ENCODE measurements at places on chromosomes 12 and 14. TPM values are rescaled to one million over a fixed set of nuclear protein-coding genes. Genes with fewer than 3 reads are reported as not detected.

The JPH4 gene
- total RNA-seq, result 0.14 TPM

The LGR5 gene
- 0.42 TPM for total RNA-seq

The MTHFD1 gene
- 38.3 TPM for total RNA-seq

The MRPL42 gene
- total RNA-seq, result 72.7 TPM

The SVOP gene
- 0.05 TPM for total RNA-seq

The HOXC12 gene
- 0.05 TPM for total RNA-seq

The MYH6 gene
- 0.05 TPM for total RNA-seq

GRCh38 chr14:63964113-63964512, 111.3 kb downstream of the SYNE2 start:
- no peak overlapping the region for H3K27ac ChIP-seq
- peaks cover 3% of the 10 kb centered on the region for H3K36me3 ChIP-seq
- no peaks in the 10 kb centered on the region for H3K4me1 ChIP-seq
- no peak overlapping the region for H3K4me3 ChIP-seq
- no peak for DNase-seq

- H3K27me3 ChIP-seq, result no peaks in the 10 kb centered on the region
- no peaks in the 10 kb centered on the region for H3K36me3 ChIP-seq
- no peak overlapping the region for H3K4me3 ChIP-seq
- H3K4me1 ChIP-seq, result no peaks in the 10 kb centered on the region
- no peak overlapping the region for H3K27ac ChIP-seq
- no peak for DNase-seq
Observed at GRCh38 chr12:16012117-16012516, 101.0 kb downstream of the DERA start.

DNA sequence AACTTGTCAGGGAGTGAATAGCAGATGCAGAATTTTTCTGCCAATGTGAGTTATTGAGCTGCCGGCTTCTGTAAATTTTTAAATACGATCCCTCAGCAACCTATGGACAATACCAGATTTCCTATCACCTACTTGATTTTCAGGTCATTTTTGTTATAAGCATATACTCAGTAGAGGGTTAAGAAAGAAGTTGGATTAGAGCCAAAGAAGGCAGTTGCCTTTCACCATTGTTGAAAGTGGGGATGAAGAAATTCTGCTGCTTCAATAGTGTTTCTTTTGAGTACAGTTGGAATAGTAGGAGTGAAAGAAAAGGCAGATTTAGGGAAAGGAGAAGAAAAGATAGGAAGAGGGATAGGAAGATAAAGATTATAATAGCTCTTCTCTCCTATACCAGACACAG, 197.1 kb downstream of the ATP23 start:
- H3K4me1 ChIP-seq, result no peaks in the 10 kb centered on the region
- no peak for DNase-seq
- H3K4me3 ChIP-seq, result no peak overlapping the region
- H3K27ac ChIP-seq, result no peak overlapping the region

- H3K27me3 ChIP-seq, result peaks cover 8% of the 10 kb centered on the region
- peak overlapping the region; percentile 84 for H3K27ac ChIP-seq
- peaks cover 8% of the 10 kb centered on the region for H3K4me1 ChIP-seq
- peak overlapping the region; percentile 75 for H3K4me3 ChIP-seq
- DNase-seq, result no peak
- no peaks in the 10 kb centered on the region for H3K36me3 ChIP-seq
Observed at GRCh38 chr12:118061873-118062843, 1.2 kb upstream of the WSB2 start.

- H3K36me3 ChIP-seq, result no peaks in the 10 kb centered on the region
- no peak overlapping the region for H3K4me3 ChIP-seq
- no peak for DNase-seq
- no peaks in the 10 kb centered on the region for H3K27me3 ChIP-seq
Observed at GRCh38 chr12:40344312-40344711, 119.5 kb downstream of the LRRK2 start.

GRCh38 chr12:2287589-2287988, 234.8 kb downstream of the CACNA1C start:
- no peak overlapping the region for H3K4me3 ChIP-seq
- DNase-seq, result no peak
- no peaks in the 10 kb centered on the region for H3K27me3 ChIP-seq
- no peak overlapping the region for H3K27ac ChIP-seq
- H3K4me1 ChIP-seq, result peaks cover 5% of the 10 kb centered on the region

DNA sequence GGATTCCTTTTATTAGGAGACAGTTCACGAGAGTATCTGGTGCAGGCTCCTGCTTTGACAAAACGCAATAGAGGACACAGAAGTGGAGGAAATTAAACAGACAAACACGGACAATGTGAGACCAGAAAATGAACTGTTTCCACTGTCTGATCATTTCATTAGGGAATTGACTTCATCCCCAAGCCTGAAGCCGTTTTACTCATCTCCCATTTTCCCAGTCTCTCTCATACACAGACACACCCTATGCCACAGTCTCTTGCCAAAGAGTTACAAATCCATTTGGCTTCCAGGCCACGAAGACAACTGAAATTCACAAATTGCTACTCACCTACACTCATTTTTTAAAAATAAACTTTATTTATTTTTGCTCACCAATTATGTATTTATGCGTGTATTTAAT, 1087.8 kb upstream of the TMEM132C start:
- no peaks in the 10 kb centered on the region for H3K27me3 ChIP-seq
- H3K4me1 ChIP-seq, result no peaks in the 10 kb centered on the region
- H3K27ac ChIP-seq, result no peak overlapping the region
- no peak overlapping the region for H3K4me3 ChIP-seq

GRCh38 chr14:85959063-85959462, 429.1 kb downstream of the FLRT2 start:
- no peak overlapping the region for H3K4me3 ChIP-seq
- H3K27me3 ChIP-seq, result no peaks in the 10 kb centered on the region
- H3K36me3 ChIP-seq, result no peaks in the 10 kb centered on the region
- DNase-seq, result no peak
- no peak overlapping the region for H3K27ac ChIP-seq

GRCh38 chr14:86153480-86153879, 623.5 kb downstream of the FLRT2 start:
- DNase-seq, result no peak
- H3K4me1 ChIP-seq, result no peaks in the 10 kb centered on the region
- no peaks in the 10 kb centered on the region for H3K36me3 ChIP-seq
- no peak overlapping the region for H3K27ac ChIP-seq
- H3K4me3 ChIP-seq, result no peak overlapping the region

DNA sequence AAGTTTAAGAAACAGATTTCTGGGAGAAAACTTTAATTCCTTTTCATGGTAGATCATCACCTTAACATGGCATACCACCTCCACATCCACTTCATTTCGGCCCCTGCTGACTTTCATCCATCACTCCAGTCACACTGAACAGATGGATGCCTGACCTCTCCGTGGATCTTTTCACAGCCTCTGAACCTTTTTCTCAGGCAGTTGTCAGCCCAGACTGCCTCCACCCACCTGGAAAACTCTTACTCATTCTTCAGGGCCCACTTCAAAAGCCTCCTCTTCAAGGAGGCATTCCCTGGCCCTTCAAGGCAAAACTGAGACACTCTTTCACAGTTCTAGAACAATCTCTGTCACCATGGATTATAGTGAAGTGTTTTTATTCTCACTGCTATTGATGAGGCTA, 52.9 kb downstream of the GXYLT1 start:
- H3K27ac ChIP-seq, result no peak overlapping the region
- H3K4me3 ChIP-seq, result no peak overlapping the region
- H3K27me3 ChIP-seq, result no peaks in the 10 kb centered on the region
- no peak for DNase-seq
- peaks cover 4% of the 10 kb centered on the region for H3K4me1 ChIP-seq

DNA sequence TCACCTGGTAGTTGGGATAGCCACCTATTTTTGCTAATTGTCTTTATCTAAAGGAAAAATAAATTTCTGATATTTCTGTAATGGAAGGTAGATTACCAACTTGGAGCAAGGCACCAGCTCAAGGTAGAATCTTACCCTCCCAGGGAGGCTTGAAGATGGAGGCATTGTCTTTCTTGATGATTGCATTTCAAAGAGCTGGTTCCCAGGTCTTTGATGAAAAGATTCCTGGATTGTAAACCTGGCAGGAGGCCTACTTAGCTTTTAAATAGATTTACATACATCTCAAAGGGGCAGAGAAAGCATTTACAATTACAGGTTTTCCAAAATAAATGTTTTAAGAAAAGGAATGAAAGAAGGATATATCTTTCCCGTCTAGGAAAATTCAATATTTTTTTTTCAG, 729.2 kb downstream of the LRFN5 start:
- H3K4me3 ChIP-seq, result no peak overlapping the region
- DNase-seq, result no peak
- no peaks in the 10 kb centered on the region for H3K36me3 ChIP-seq
- H3K27ac ChIP-seq, result no peak overlapping the region
- H3K4me1 ChIP-seq, result no peaks in the 10 kb centered on the region
- H3K27me3 ChIP-seq, result no peaks in the 10 kb centered on the region

DNA sequence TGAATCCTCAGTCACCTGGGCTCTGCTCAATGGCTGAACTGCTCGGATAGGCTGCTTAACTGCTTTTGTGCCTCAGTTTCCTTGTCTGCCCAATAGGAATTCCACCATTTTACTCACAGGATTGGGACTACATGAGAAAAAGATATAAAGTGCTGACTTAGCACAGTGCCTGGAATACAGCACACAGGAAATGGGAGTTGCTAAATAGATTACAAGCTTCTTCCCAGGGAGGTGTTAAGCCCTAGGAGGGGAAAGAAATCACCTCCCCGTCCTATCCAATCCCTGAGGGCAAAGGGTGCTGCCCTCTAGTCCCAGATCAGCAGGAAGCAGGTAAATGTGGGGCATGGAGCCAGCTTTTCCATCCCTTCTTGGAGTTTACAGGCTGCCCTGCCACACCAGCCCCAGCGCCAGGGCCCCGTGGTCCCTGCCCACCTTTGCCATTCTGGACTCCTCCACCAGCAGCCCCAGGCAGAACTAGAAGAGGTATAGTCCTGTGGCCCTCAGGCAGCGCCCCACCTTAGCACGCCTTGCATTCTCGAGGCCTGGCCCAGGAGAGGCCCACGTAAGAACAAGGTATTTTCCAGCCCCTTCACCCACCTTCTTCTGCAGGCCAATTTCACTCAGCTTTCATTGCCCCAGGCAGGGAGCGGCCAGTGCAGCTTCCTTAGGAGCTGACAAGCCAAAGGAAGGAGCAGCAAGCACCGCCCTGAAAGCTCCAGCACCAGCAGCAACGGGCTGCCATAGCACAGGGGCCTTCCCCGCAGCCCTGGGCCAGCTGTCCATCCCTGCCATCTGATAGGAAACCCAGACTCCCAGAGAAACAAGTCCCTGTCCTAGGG, 28.8 kb upstream of the RPLP0 start:
- H3K36me3 ChIP-seq, result no peaks in the 10 kb centered on the region
- no peaks in the 10 kb centered on the region for H3K27me3 ChIP-seq
- H3K4me3 ChIP-seq, result no peak overlapping the region
- H3K4me1 ChIP-seq, result peaks cover 82% of the 10 kb centered on the region

GRCh38 chr14:50620341-50620740, 47.8 kb downstream of the SAV1 start:
- H3K27ac ChIP-seq, result no peak overlapping the region
- H3K4me3 ChIP-seq, result no peak overlapping the region
- no peaks in the 10 kb centered on the region for H3K36me3 ChIP-seq
- no peak for DNase-seq
- no peaks in the 10 kb centered on the region for H3K4me1 ChIP-seq
